Stimulated activated CD4-positive, alpha-beta T cell treated with anti-CD3 and anti-CD28 coated beads, Interleukin-12 subunit alpha, Interleukin-12 subunit beta, amount 100 ng/mL, for 48 hours (primary cell): ENCODE measurements at places on chromosomes 5 and 9.
A peak's percentile ranks its signal among the peaks of the same experiment; 100 is the strongest.

GRCh38 chr5:31158686-31159085 lies 34.8 kb upstream of the CDH6 start:
- no peak for DNase-seq

DNA sequence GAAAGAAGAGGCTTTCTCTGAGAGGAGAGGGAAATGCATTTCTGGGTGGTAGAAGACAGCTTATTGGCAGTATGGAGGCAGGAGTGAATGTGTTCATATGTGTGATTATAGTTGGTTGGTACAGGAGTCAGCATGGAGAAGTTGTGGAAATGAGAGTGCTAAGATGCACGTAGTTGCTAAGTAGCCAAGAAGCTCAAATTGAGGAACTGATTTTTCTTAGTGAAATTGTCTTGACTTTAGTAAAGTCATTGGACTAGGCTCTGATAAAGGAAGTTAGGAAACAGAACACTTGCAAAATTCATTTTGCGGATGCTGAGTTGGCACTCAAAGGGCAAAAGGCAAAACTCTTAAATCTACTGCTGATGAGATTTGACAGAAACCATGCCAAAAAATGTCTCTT lies 158.9 kb upstream of the VCAN start:
- no peak for DNase-seq

DNA sequence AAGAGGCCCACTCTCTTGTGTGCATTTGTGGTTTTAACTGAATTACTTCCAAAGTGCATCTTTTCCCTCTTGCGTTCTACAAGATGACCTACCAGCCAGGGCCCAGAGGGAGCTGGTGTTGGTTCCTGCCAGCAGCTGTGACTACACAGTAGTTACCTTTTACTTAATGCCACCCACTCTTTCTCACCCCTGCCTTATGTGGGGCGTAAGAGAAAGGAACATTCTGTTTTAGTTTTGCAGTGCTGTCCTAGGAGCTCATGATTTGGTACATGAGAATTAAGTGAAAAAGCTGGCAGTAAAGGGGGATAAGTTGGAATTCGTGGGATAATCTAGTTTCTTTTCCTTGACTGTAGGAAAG lies 45.4 kb downstream of the RCL1 start:
- no peak for DNase-seq

DNA sequence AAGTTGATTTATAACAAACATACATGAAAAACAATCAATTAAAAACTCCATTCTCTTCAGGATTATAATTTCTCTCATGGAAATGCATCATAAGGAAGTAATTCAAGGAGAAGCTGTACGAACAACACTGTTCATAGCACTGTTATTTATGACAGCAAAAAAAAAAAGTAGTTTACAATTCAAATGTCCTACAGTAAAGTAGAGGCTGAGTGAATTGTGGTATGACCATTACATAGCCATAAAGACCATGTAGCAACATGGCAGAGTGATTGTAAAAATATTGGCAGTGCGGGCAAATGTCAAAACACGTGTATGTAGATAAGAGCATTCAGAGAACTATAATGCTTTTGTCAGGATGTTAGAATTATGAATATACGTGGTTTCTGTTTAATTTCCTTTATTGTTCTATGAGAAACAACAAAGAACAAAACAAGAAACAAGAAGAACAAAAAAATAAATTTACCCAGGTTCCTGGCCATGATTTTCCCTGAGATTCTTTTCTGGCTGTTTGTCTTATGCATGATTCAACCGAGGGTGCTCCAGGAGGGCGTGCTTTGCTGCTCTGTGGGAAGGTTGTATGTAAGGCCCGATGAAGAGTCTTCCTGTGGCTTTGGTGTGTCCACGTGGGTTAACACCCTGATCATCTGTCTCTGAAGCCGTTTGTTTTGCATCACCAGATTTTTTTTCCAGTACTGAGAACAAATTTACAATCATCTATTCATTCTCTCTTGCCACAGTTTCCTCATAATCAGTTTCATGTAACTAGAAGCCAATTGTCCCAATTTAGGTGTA lies 28.8 kb downstream of the GCNT4 start:
- no peak for DNase-seq

DNA sequence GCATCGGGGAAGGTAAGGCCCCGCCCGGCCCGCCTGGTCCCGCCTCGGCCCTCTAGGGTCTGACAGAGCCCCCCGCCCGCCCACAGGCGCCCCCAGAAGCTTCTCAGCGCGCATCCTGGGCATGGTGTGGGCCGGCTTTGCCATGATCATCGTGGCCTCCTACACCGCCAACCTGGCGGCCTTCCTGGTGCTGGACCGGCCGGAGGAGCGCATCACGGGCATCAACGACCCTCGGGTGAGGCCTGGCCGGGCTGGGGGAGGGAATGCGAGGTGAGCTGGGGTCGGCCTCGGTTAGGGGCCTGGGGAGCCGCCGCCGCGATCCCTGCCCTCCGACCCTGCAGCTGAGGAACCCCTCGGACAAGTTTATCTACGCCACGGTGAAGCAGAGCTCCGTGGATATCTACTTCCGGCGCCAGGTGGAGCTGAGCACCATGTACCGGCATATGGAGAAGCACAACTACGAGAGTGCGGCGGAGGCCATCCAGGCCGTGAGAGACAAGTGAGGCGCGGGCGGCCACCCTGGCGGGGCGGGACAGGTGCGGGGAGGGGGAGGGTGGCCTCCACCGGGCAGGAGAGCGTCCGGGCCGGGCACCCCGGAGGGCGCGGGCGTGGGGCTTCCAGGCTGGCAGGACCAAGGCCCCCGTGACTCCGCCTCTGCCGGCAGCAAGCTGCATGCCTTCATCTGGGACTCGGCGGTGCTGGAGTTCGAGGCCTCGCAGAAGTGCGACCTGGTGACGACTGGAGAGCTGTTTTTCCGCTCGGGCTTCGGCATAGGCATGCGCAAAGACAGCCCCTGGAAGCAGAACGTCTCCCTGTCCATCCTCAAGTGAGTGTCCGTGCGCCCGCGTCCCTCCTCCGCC lies 7.1 kb downstream of the LRRC26 start:
- DNase-seq, result no peak

- peak; percentile 84 for DNase-seq
Measured at GRCh38 chr9:114718801-114719221, 36.8 kb upstream of the TEX48 start.

DNA sequence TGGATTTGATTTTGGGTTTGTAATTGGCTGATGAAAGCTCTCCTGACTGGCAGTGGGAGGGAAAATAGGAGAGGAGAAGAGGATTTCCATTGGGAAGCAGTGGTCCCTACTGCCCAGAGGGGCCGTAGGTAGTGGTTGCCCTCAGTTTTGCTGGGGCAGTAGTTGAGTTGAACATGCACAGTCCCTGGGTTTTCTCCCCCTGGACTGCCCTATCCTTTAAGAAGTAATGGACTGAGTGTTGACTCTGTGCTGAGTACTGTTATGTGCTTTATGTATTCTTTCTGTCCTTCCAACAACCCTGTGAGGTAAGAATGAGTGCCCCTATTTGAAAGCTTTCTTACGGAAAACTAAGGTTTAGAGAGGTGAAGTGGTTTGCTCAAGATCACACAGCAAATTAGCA lies 111.2 kb upstream of the RPS23 start:
- DNase-seq, result no peak

- no peak for DNase-seq
Measured at GRCh38 chr5:78544561-78545201, 103.9 kb downstream of the LHFPL2 start.

- no peak for DNase-seq
Measured at GRCh38 chr9:117091529-117091928, 323.3 kb downstream of the ASTN2 start.

DNA sequence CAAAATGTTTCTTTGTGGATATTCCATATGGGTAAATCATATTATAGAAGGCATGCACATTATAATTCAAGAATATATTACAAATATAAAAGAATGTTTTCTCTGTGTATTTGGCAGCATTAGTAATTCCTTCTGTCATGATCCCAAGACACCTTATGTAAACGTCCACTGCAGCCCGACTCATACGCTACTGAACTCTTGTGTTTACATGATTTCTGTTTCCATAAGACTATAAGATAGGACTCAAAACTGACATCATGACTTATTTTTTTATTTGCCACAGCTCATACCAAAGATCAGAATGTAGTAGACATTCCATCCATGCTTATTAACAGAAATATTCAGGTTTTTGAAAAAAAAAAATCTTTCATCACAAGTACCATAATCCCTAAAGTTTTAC lies 234.1 kb downstream of the AP3B1 start:
- DNase-seq, result no peak

- no peak for DNase-seq
Measured at GRCh38 chr5:39440958-39441624, 16.3 kb upstream of the DAB2 start.

GRCh38 chr9:87836951-87837705 lies 45.5 kb upstream of the SPATA31E1 start:
- no peak for DNase-seq

DNA sequence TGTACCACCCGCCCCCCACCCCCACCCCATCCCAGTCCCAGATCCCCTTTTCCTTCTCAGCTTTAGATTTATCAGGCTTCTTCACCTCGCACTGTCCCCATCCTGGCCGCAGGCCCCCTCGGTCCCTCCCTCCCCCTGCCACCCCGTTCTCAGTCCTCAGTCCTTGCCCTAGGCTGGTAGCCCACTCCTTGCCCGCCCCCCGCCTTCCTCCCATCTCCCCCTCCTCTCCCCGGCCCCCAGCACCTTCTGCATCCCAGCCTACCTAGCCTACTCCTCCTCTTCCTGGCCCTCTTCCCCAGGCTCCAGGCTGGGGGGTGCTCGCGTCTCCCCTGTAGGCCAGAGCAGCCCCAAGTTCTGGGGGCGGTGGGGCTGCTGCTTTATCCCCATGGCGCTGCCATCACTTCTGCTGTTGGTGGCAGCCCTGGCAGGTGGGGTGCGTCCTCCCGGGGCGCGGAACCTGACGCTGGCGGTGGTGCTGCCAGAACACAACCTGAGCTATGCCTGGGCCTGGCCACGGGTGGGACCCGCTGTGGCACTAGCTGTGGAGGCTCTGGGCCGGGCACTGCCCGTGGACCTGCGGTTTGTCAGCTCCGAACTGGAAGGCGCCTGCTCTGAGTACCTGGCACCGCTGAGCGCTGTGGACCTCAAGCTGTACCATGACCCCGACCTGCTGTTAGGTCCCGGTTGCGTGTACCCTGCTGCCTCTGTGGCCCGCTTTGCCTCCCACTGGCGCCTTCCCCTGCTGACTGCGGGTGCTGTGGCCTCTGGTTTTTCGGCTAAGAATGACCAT lies 828 bp downstream of the NPR2 start:
- DNase-seq, result no peak

DNA sequence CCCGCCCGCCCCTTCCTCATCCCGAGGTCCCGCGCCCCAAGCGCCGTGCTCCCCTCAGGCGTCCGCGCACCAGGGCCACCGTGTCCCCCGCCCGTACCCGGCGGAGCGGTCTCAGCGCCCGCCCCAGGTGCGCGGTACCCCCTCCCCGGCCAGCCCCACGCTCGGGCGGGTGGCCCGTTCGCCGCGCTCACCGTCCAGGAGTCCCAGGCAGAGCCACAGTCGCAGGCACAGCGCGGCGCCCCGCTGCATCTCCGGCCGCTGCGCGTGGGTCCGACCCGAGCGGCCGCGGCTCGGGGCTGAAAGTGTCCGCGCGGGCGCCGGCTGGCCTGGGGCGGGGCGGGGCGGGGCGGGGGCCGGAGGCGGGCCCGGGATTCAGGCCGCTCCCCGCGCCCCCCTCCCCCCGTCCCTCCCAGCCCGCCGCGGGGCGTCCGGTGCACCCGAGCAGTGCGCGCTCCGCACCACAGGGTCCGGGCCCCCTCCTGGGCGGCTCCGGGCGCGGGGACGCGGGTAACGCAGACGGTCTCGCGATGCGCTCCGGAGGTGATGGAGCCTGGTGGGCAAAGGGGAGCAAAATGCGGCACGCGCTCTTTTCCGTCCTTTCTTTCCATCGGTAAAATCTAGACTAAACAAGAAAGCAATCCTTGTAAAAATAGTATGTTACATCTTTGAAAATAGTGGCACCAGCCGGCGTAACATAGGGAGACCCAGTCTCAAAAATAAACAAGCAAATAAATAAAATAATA lies at the start of gene FLT4:
Gene FLT4, minus strand, starts transcription at position 304 of the 743 bp plus-strand sequence. Its CDS starts 55 bp downstream, at position 249.
- DNase-seq, result no peak

- DNase-seq, result no peak
Measured at GRCh38 chr5:82924226-82925060, 152.8 kb downstream of the TMEM167A start.

- no peak for DNase-seq
Measured at GRCh38 chr5:756171-756570, 28.4 kb downstream of the ZDHHC11B start.

GRCh38 chr5:5165541-5166002 lies 25.4 kb downstream of the ADAMTS16 start:
- no peak for DNase-seq

DNA sequence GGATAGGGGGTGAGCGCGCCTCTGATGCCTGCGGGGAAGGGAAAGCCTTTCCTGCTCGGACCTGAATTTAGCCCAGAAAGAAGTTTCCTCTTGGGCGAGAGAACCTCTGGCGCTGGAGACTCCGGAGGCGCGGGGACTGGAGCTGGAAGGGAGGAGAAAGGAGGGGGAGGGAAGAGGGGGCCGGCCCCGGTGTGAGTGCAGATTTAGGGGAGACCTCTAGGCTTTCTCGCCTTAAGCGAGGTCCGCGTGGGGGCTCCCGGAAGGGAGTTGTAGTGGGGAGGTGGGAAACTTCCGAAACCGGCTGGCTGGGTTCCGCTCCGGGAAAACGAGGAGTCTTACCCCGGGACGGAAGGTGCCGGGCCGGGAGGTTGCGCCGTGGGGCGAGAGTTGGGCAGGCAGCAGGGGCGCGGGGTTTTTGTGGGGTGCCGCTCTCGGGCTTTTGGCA lies 1.3 kb downstream of the PCSK5 start:
- no peak for DNase-seq

DNA sequence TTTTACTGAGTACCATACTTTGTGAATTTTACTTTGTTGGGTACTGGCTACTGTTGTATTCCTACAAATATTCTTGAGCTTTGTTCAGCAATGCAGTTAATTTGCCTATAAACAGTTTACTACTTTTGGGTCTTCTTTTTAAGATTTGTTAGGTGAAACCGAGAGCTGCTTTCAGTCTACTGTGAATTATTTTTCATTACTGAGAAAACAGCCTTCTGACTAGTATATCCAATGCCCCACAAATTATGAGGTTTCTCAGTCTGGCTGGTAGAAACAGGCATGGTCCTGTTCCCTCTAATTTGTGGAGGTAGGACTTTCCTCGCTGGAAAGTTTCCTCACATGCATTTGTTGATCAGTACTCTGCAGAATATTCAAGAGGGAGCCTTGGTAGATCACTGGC lies 392.0 kb downstream of the ZSWIM6 start:
- DNase-seq, result no peak

- no peak for DNase-seq
Measured at GRCh38 chr5:92180391-92180790, 797.3 kb upstream of the ARRDC3 start.
